ENCODE measurements at places on chromosomes 5 and 9.

GRCh38 chr5:156704139-156704538, 146.0 kb upstream of the PPP1R2B start:
- DNase-seq = no peak

- DNase-seq = peak; percentile 63
These were observed 118.4 kb upstream of the PRSS3 start for GRCh38 chr9:33676746-33677505.

DNA sequence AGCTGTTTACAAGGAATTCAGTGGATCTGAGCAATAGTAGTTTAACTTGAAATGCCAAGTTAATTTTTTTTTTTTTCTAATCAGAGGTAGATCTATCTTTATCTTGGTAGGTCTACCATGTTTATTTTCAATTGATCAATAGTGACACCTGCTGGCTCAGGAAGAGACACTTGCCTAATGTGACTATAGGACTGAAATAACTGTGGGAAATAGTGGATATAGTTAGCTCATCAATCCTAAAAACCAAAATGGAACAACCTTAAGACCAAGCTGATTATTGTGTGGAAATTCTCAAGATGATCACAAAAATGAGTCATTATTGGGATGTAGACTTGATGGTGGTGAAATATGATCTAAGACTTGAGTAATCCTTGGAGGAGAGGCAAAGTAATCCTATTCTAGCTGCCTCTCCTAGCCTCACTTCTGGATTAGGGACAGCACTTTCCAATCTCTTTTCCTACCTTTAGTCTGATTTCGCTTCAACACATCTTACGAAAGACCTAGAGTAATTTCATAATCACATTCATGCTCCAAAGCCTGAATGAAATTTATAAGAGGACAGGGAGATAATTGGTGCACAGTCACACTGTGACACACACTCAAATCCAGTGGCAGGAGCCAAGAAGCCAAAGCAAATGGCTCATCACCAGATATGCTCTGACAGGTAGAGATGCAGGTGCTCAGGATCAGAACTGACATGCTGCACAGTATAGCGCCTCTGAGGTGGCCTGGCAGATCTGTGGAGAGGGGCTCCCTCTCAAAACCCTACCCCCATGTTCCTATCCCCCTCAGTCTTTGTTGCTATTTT, 156.3 kb downstream of the HMHB1 start:
- DNase-seq = no peak

DNA sequence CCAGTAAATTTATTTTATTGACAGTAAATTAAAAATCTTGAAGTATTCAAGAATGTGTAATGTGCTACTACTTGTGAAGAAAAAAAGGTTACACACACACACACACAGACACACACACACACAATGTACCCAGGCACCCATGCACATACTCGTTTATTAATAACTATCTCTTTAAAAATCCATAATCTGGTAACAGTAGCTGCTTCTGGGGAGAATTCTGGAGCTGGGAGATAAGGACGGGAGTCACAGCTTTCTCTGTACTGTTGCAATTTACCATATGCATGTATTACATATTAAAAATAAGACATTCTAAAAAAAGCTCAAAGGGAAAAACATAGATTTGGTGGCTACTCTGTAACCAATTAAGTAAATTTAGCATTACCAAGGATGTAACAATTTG, 7.9 kb upstream of the C1QTNF2 start:
- DNase-seq = no peak

DNA sequence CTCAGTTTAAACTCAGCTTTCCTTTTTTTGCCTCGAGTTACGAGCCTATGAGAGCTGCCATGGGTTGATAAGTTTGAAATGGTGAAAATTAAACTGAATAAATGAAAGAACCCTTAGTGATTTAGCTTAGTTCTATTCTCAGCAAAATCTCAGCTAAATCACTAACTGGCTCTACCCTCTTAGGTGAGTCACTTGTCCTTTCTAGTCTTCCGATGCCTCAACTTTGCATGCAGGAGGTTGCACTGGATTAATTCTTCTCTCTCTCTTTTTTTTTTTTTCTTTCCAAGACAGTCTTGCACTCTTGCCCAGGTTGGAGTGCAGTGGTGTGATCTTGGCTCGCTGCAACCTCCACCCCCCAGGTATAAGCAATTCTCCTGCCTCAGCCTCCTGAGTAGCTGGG, 83.9 kb downstream of the PAPPA start:
- no peak for DNase-seq

DNA sequence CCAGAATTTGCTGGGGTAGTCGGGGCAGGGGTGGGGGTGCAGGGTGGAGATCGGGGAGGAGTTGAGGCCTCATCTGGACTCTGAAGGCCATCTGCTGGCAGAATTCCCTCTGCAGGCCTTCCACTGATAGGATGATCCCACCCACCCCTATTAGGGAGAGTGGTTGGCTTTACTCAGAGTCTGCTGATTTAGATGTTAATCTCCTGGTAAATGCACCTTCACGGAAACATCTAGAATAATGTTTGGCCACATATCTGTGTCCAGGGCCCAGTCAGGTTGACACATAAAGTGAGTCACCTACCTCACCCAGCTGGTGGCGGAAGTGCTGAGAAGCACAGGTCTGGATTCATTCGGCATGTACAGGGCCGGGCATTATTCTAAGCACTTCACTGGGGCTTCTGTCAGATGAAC, 50.0 kb downstream of the DAPK1 start:
- no peak for DNase-seq

DNA sequence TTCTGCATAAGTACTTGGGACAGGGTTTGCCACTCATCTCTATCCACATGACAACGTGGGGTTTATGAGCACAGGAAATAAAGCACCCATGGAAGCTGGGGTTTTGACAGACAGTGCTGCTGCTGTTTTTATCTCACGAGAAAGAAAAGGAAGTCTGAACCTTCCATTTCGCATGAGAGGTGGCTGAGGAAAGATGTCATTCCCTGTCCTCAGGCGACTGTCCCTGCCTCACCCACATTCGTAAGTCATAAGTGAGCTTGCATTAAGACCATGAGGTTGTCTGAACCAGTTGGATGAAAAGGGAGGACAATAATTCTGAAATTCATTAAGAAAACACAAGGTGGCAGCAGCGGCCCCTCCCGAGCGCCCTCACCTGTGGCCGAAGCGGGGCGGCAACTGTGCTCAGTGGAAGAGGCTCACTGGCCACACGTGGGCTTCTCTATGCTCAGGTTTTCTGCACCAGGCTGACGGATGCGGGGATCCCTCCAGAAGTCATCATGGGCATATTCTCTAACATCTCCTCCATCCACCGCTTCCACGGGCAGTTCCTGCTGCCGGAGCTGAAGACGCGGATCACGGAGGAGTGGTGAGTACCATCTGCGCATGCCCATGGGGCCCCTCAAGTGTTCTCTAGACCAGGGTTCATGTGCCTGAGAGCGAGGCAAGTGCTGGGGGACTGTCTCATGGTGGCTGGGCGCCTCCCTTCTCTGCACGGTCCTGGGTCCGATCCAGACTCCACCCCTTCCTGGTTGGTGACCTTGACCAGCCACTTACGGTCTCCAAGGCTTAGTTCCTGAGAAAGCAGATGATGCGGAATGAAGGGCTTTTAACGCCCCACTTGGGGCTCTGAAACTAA, 54.7 kb upstream of the SUSD3 start:
- peak; percentile 81 for DNase-seq

- no peak for DNase-seq
These were observed 195.8 kb upstream of the CDH6 start for GRCh38 chr5:30997681-30998080.

GRCh38 chr9:87212605-87213021, 265.3 kb upstream of the GAS1 start:
- DNase-seq = peak; percentile 36

DNA sequence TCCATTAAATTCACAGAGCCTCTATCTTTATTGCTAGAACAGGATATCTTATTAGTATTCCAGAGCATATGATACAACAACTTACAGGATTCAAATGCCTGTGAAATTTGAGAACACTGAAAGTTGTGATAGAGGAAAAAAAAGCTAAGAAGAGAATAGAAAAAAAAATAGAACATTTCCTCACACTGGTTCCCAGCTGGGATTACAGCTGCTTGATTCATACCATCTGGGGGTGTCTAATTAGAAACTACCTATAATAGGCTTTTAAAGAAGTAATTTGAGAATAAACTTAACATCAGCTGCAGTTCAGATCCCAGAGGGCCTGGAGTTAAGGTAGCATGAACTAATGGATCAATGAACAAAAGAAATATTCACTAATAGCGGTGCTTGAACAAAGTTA, 922.0 kb downstream of the CDH12 start:
- DNase-seq = no peak

DNA sequence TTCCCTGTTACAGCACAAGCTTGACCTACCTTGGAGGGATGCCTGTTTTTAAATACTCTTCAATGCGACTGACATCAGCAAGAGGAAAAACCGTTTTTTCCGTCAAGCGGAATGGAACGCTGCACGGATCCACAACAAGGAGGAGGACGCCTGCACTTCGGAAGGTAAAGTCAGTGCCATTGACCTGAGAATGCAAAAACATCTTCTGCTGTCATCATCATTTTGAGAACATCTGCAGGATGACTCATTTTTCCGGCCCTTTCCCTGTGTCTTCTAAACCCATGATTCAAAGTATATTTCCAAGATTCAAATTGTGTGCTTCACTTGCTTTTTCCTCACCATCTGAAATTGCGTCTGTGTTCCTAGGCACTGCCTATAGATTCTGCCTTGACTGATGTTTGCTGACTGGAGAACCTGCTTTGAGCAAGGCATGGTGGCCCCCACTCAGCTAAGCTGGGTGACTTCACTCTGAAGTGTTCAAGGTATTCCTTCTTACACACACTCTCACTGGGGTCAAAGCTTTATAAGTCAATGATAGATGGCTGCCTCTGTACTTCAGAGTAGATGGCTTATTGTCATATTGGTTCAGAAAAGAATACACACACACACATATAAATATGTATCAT, 78.1 kb downstream of the CEMIP2 start:
- no peak for DNase-seq

DNA sequence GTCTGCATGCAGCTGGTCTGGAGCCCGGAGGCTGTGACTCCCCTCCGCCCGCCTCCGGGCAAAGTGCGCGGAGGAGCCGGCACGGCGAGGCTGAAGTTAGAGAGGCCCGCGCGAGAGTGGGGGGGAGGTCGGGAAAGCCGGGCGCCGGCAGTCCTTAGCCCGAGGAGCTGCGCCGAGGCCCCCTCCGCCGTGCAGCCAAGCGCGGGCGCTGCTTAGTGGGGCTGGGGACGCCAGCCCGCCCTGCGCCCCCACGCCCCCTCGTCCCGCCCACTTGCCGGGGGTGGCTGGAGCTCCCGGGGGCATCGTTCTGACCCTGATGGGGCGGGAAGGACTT, 403 bp downstream of the NINJ1 start:
- no peak for DNase-seq

DNA sequence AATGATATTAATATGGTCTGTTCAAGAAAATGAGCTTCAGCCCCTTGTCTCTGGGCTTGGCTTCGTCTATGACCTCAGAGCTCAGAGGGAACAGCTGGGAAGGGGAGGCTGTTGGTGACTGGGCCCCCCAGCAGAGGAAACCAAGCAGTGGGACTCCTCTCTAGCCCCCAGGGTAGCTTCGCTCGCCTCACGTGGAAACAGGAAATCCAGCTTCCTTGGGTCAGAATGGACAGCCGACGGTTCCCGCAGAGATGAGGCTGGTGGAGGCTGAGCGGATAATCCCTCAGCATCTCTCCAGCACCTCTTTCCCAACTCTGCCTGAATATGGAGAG, 37.2 kb upstream of the ICE1 start:
- no peak for DNase-seq

GRCh38 chr5:40405230-40405629, 274.5 kb upstream of the PTGER4 start:
- DNase-seq = no peak

- DNase-seq = no peak
These were observed 7.6 kb downstream of the MAN2A1 start for GRCh38 chr5:109697339-109697738.

DNA sequence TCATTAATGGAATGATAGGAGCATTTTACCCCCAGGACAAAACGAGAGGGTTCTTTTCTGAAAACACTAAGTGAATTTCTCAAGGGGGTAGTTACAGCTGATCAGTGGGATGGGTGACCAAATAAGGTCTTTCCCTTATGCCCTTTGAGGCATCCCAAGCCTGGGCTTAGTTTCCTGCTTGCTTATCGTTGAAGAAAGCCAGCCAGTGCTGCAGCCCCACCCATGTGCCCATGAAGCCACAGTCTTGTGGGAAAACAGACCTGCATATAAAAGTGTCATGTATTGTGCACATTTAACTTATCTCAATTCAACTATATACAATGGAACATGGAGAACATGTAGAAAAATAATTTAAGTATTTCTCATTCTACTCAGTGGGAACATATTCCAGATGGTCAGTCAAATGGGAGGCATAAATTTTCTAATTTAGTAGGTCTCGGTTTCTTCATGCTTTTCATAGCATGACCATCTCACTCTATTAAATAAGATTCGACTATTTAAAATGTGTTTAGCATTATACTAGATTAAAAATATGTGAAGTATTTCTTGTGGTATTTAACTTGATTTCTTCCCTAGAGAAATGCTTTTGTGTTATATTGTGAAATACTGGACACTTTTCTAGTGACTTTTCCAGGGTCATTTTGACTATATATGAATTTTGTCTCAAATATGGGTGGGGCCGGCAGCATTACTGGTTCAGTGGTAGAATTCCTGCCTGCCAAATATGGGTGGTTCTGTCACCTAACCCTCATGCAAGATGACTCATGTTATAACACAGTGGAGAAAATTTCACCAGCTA, 189.7 kb upstream of the SGCD start:
- DNase-seq = no peak

GRCh38 chr5:40605295-40605958, 74.3 kb upstream of the PTGER4 start:
- no peak for DNase-seq

GRCh38 chr5:74326571-74327338, 313.8 kb downstream of the ENC1 start:
- no peak for DNase-seq

- DNase-seq = no peak
These were observed 76.2 kb upstream of the ANKRD55 start for GRCh38 chr5:56309262-56309826.

- DNase-seq = peak; percentile 84
These were observed 5.7 kb upstream of the SEC16A start for GRCh38 chr9:136488247-136489214.

DNA sequence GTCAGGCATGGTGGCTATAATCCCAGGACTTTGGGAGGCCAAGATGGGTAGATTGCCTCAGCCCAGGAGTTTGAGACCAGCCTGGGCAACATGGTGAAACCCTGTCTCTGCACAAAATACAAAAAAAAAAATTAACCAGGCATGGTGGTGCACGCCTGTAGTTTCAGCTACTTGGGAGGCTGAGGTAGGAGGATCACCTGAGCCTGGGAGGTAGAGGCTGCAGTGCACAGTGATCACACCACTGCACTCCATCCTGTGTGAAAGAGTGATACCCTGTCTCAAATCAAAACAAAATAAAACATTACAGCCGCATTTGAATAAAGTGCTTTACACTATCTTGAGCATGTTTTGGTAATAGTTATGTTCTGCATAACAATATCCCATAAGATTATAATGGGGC, 74.0 kb downstream of the IQGAP2 start:
- no peak for DNase-seq

DNA sequence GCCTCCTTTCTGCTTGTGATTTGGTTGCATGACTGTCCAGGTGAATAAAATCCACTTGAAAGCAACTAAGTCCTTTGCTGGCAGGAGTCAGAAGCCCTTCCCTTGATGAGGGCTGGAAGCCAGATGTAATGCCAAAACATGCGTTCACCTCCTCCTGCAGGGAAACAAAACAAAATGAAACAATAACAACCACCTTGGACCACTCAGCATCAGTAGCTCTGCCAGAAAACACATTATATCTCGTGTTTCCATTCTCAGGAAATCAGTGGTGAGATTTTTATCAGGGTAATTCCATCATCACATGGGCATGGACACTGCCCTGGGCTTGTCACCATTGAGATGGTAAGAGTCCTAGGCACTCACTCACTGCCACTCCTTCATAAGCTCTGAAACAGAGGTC, 350.3 kb upstream of the ACTBL2 start:
- DNase-seq = no peak
